ENCODE measurements at places on chromosomes 12 and 14.

DNA sequence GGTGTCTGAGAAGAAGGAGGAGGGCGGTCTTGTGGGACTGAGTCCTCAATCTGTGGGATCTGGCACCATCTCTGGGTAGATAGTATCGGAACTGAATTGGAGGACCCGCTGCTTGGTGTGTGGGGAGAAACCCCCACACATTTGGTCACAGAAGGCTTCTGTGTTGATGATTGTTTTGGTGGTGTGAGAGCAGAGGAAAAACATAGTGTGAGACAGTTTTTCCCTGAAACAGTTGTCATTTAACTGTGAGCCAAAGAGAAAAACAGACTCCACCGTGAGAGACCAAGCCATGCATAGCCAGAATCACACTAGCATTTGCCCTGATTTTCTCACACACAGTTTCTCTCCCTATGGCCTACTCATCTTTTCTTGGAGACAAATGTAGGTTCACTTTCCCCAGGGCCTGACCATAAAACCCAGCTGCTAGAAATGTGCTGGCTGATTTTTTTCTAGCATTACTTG is 91.4 kb upstream of the FLRT2 start:
- no peak for ATAC-seq

DNA sequence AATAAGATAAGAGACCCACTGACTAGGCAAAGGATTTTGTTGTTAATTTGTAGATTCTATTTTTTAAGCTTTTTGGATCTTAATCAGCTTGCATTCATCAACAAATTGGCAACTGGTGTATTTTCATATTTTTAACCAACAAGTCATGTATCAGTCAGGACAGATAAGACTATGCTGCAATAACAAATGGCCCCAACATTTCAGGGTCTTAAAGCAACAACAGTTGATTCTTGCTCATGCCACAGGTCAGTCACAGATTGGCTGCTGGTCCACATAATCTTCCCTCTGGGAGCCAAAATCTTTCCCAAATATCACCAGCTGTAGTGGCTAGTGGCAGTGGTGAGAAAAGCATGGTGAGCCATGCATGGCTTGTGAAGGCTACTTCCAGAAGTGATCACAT is 21.9 kb upstream of the SERPINA12 start:
- no peak for ATAC-seq

DNA sequence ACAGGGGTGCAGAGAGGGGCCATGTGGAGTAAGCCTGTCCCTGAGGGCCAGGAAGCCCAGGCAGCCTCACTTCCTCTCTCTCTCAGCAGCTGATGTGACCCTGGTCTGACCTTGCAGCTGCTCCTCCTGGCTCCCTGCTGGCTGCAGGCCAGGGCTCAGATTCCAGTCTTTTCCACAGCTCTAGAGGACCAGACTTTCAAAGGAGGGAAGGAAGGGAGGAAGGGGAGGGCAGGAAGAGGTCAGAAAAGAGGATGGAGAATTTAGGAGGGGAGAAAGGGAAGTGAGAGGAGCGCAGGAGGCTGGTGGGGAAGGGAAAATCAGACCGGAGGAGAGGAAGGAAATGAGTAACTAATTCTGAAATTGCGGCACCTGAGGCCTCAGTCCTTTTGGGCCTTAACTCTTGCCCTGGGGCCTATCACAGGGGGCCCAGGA is 40.9 kb upstream of the VASH1 start:
- peak; percentile 41 for ATAC-seq

DNA sequence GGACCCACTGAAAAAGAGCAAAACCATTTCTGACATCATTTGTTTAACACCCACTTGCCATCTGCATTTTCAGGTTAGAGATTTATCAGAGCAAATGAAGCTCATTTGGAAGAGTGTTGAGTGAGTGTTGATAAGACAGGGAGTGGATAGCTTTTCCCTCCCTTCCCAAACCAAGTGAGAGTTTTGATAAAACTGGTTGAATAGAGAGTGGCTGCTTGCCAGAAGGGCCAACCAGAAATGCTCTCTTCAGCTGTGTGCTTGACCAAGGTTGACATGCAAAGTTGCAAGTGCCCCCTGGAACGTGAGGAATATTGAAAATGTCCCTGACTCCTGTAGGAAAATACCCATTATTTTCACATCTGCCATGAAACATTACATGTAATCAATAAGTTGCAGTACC is 1487.0 kb upstream of the FLRT2 start:
- no peak for ATAC-seq

DNA sequence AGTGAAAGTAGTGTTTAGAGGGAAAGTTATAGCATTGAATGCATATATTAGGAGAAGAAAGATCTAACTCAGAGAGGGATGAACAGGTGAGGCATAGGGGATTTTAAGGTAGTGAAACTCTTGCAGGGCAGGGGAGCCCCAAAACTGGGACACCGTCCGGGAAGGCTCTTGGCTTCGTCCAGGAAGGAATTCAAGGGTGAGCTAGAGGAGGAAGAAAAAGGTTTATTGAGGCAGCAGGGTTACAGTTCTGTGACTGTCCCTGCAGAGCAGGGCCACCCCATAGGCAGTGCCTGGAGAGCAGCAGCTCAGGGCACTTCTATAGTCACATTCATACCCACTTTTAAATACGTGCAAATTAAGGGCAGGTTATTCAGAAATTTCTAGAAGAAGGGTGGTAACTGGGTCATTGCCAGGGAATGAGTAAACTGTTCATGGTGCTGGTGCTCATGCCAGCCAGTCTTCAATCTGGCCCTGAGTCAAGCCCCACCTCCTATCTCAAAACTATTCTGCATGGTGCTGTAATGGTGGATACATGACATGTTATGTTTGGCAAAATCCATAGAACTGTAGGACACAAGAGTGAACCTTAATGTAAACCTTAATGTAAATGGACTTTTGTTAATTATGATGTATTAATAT is 1.2 kb upstream of the OAS1 start:
- peak; percentile 64 for ATAC-seq

GRCh38 chr12:1655225-1655788 is 26.3 kb downstream of the WNT5B start:
- ATAC-seq, result peak; percentile 66

- ATAC-seq, result no peak
These were observed 35.3 kb upstream of the RTRAF start for GRCh38 chr14:51954031-51954430.

All from esophagus mucosa (tissue), 1 donor.